ENCODE measurements at places on chromosomes 5 and 9.

DNA sequence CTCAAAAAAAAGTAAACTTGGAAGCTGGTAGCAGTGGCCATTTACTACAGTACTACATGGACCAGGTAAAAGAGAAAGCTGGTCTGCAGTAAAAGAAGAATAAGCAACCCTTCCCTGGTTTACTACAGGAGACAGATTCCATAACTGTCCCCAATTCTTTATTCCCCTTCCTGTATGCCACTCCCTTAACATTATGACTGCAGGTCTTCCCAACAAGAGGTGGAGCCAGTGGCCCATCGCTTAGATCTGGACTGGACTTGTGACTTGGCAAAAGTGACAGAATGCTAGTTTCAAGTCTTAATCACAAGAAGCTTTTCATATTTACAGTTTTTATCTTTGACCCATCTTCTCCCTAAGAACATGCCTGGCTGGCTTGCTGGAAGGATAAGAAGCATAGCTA lies 42.6 kb upstream of the SLC12A2 start:
- peak; percentile 5 for DNase-seq

DNA sequence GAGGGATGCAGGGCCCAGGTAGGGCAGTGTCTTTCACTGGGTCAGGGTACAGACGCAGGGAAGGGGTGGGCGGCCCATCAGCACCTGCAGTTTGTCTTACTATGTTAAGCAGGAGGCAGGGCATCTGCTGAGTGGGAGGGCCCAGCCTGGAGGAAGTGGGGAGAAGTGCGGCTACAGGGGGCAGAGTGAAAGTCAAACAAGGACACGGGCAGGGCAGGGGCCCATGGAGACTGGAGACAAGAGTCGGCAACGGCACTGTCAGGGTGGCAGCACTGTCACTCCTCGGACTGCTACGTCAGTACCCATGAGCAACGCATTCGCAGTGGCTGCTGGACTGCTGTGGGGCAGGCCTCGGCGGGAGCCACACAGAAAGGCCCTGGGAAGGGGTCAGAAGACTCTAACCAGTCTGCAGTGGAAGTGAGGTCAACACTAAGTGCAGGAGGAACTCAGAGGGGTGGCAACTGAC lies 19.7 kb downstream of the CAMSAP1 start:
- DNase-seq: no peak

DNA sequence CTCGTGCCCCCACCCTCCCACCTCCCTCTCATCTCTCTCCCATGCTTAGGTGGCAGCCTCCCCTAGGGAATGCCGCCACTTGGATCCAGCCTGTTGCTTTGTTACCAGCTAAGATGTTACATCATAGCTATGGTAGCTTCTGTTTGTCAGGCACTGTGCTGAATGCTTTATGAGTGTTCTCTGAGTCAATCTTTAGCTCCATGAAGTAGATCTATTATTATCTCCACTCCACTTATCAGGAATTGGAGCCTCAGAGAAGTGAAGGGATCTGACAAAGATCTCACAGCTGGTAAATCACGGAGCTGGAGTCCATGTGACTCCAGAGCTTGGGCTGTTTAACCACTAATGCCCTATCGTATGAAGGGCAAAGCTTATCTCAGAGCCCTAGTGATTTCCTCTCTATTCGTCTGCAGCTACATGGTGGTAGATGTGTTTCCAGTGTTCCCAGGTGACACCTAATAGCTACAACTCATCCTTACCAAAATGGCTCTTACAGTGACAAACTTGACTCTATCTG lies 54.1 kb downstream of the GARNL3 start:
- DNase-seq: peak; percentile 32

DNA sequence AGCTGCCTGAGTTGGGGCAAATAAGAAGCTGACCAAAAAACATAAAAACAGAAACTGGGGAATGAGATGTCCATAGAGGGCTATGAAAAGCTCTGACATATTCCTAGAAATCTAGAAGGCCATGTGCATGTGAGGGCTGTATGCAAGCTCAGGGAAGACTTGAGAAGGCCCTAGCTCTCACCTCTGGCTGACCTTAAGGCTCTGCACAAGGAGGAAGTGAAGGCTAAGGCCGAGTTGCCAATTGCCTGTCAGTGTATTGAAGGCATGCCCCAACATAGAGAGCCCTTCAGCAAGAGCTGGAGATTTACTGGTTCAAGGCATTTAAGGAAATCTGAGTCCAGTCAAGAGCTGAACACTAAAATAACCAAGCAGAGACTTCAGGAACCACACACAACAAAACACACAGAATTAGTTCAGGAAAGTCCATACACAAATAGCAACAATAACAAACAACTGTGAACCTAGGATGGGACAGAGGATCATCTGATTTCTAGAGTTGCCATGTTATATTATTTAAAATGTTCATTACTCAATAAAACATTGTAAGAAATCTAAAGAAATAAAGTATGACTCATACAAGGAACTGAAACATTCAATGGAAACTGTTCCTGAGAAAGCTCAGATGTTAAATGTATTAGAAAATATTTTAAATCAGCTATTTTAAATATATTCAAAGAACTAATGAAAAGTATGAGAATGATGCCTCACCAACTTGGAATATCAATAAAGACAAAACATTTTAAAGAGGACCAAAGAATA lies 161.8 kb downstream of the AUH start:
- DNase-seq: no peak

GRCh38 chr5:157677931-157678330 lies 6.6 kb downstream of the C5orf52 start:
- DNase-seq: no peak

All from M059J (cell line).